ENCODE measurements at places on chromosomes 11 and 22. TPM values are rescaled to one million over a fixed set of nuclear protein-coding genes. Genes with fewer than 3 reads are reported as not detected.

- DNase-seq: no peak
Measured at GRCh38 chr11:2142762-2143202, 3.6 kb upstream of the IGF2 start.

The CECR2 gene
- 7.4 TPM for total RNA-seq

GRCh38 chr11:100800202-100800601, 113.1 kb downstream of the ARHGAP42 start:
- no peak for DNase-seq

GRCh38 chr22:17380359-17381087, 11.3 kb downstream of the CECR2 start:
- no peak for DNase-seq

The CARNS1 gene
- 0.21 TPM for total RNA-seq

- peak; percentile 14 for DNase-seq
Measured at GRCh38 chr11:30786256-30787110, 200.3 kb upstream of the MPPED2 start.

- peak; percentile 48 for DNase-seq
Measured at GRCh38 chr11:11916981-11917399, 75.2 kb downstream of the USP47 start.

- no peak for DNase-seq
Measured at GRCh38 chr22:46367707-46368191, 32.2 kb downstream of the TRMU start.

- DNase-seq: no peak
Measured at GRCh38 chr11:56905936-56906335, 82.8 kb upstream of the OR5AK2 start.

DNA sequence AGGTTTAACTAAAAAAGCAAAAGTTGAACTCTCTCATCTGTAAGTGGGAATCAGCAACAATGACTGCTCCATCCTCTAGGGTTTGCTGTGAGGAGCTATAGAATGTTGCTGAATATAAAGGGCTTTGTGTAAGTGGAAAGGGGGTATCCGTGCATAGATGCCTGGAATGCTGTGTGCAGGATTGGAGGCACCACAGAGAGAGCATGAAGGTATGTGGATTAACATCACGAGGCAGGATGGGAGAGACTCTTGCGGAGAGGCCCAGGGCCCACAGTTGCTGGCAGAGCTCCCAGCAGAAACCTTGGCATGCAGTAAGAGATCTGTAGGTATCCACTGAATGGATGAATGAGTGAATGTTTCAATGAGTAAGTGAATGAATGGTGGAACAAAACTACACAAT, 298.7 kb upstream of the DDI1 start:
- no peak for DNase-seq

DNA sequence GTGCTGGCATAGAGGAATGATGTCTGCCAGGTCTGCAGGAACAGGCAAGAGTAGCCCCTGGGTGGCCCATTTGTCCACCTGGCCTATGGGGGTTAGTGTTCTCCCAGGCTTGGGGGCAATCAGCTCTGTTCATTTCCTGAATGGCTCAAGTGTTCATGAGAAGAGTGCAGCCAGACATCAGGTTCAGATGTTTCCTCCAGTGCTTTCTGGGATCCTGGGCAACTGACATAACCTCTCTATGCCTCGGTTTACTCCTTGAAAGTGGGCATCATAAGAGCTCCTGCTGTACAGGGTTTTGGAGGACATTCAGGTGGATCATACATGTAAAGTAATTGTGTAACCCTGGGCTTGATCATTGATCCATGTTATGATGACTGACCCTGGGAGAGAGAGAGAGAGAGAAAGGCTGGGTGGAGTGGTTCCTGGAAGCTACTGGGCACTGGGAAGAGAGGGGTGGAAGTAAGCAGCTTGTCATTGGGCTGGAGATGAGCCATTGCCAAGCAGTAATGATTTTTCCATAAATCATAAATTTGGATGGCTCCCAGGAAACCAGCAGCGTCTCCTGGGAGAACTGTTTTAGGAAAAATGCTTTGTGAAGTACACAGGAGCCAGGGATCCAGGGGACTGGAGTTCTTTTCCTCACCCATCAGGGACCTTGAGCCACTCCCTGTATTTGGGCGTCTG, 30.2 kb upstream of the ACCSL start:
- DNase-seq: no peak

The PNPLA5 gene
- not detected for total RNA-seq
